ENCODE measurements at places on chromosomes 1 and 21.

DNA sequence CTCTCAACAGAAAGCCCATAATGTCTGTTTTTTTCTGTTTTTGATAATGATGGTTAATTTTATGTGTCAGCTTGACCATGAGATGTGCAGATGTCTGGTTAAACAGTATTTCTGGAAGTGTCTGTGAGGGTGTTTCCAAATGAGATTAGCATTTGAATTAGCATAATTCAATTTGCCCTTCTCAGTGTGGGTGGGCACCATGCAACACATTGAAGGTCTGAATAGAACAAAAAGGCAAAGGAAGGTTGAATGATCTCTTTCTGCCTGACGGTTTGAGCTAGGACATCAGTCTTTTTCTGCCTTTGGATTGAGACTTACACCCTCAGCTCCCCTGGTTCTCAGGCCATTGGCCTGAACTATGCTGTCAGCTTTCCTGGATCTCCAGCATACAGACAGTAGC lies 34.9 kb upstream of the SPATA6 start:
- no peak for DNase-seq

DNA sequence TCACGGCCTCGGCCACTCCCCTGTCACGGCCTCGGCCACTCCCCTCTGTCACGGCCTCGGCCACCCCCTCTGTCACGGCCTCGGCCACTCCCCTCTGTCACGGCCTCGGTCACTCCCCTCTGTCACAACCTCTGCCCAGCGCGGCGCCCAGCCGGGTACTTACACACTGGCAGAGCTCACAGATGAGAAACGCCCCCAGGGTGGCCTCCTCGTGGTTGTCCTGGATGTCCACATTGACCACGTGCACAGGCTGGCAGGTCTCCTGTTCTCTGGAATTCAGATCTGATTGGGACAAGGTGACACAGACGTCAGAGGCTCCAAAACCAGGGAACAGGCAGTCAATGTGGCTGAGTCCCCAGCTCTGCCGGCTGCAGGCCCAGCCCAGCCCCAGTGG lies 3.3 kb upstream of the TMEM240 start:
- no peak for DNase-seq

DNA sequence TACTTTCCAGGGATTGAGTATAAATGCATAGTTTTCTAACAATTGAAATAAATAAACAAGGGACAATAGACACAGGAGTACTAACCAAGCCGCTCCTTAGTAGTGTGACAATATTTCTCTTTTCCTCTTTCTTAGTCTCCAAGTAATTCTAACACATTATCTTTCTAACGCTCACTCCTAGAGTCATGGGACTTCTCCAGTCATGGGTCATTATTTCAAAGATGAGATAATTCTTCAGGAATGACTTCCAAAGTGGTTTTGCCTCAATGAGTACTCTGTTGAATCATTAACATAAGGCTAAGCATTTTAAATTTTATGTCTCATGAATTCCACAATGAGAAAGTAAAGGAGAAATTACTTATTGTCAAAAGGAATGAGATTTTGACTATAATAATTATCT lies 605.8 kb upstream of the ADAMTS5 start:
- DNase-seq = no peak

GRCh38 chr1:38834937-38835827 lies 24.4 kb downstream of the RRAGC start:
- DNase-seq = peak; percentile 100

GRCh38 chr1:18978706-18979105 lies 22.2 kb upstream of the IFFO2 start:
- DNase-seq = no peak

- DNase-seq = no peak
Observed at GRCh38 chr1:245843101-245843500, 664.0 kb downstream of the SMYD3 start.

GRCh38 chr1:30965924-30966599 lies 57.5 kb upstream of the SDC3 start:
- no peak for DNase-seq

DNA sequence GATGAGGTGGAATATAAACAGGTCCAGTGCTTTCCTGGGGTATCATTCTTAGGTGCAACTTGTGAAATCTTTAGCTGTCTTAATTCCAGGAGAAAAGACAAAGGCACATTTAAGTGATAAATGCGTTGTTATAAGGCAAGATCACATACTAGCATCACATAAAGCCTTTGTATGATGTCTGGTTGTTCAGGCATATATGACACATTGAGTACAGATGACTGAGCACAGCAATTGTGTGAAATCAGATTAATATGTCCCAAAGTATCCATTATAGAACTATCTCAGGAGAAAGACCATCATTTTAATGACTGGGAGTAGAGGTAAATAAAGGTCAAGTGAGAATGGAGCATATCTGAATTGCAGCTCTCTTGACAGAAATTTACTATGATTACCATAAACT lies 205.1 kb downstream of the PTGER3 start:
- no peak for DNase-seq

Measured in NCI-H2029 treated with DMSO at 0.1 percent for 48 hours (cell line).